Skeletal muscle cell (primary cell): ENCODE measurements at places on chromosomes 7 and 10.

DNA sequence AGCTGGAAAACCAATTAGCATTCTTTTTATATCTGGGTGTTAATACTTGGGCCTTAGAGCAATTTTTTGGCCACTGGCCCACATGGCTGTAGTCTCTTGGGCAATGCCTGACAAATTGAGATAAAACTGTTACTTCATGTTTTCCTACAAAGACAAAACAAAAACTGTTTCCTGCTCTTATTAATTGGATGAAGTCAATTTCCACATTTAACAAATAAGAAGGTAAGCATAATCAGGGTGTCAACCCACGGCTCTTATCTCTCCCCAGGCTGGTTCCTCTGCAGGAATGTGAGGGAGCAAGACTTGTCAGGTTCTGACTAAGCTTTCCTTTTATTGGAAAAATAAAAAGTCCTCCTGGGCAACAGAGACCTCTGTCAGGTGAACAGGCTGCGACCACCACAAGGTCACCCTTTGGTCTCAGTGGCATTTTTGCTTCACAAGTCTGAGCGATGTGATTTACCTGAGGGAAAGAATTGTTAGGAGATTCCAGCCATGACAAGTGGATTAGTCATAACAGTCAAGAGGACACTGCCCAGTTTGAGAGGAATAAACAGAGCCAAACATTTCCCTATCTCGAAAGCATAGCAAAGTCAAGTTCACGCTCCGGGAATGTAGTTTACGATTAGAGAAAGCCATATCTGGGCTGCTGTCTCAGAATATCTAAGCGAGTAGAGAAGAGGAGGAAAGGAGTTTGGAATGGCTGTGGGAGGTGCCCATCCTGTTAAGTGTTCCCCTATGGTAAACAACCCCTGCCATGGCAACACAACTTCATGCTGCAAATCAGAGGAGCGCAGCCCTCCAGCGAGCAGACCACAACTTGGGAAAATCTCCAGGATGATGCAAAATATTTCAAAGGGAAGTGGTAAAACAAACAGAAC is 144.4 kb downstream of the TES start:
- peak; percentile 87 for DNase-seq

DNA sequence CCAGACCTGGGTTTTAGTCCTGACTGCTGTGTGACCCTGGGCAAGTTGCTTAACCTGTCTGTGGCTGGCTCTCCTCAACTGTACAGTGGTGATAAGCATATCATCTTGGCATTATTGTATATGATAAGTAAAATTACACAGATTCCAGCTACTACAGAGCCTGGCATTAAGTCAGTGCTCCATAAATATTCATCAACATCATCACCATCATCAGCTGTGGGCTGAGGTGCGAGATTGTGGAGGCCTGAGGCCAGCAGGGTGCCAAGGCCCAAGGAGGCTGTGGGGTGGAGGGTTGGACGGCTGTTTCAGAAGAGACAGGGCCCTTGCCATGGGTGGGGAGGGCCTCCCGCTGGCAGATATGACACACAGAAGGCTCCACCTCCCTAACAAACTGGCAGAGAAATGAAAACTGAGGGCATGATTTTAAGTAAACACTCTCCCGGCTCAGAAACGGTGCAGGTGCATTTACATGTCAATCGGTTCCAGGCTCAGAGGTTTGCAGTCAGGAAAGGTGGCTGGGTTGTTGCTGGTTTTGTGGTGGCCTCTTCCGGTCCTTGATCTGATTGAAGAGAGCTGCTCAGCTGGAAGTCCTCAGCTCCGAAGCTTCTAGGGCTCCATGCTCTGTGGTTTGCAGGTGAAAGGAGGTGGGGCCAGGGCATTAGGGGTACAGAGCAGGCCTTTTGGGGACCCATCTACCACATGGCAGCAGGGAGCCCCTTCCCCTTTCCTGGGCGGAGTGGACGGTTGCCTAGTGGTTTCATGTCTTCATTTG is 10.2 kb downstream of the CRYGN start:
- no peak for DNase-seq

DNA sequence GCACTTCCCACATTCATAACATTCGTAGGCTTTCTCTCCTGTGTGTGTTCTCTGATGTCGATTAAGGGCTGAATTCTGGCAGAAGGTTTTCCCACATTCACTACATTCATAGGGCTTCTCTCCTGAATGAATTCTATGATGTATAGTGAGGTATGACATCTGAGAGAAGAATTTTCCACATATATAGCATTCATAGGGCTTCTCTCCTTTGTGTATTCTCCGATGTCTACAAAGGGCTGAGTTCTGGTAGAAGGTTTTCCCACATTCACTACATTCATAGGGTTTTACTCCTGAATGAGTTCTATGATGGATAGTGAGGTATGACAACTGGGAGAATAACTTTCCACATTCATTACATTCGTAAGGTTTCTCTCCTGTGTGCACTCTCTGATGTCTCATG is 15.6 kb downstream of the ZNF12 start:
- DNase-seq = no peak

DNA sequence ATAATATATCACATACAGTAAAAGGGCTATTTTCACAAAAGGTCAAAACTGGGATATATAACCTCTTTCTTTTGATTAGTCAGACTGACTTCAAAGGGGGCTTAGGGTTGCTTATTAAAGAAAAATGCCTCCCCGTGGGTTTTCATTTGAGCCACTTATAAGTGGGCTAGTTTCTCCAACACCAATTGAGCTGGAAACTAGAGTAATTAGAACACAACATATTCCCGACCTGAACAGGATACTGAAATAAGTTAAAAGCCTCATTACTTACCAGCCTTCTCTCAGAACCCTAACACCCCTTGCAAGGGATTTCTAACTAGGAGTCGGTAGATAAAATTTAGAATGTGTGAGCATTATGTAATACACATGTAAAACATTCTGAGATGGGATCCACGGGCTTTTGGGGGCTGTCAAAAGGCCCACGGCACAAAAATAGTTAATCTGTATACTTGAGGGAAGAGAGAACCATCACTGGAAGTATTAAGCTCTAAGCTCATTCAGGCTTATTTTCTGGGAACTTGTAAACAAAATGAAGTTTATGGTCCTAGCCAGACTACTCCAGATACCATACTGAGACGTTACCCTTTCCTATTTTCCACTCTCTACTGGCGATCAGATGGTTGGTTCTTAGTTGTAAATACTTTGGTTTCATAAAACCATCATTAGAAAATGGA is 29.3 kb upstream of the KMT2E start:
- DNase-seq = no peak

- DNase-seq = peak; percentile 25
Measured at GRCh38 chr7:65554-65953, 126.8 kb upstream of the FAM20C start.

DNA sequence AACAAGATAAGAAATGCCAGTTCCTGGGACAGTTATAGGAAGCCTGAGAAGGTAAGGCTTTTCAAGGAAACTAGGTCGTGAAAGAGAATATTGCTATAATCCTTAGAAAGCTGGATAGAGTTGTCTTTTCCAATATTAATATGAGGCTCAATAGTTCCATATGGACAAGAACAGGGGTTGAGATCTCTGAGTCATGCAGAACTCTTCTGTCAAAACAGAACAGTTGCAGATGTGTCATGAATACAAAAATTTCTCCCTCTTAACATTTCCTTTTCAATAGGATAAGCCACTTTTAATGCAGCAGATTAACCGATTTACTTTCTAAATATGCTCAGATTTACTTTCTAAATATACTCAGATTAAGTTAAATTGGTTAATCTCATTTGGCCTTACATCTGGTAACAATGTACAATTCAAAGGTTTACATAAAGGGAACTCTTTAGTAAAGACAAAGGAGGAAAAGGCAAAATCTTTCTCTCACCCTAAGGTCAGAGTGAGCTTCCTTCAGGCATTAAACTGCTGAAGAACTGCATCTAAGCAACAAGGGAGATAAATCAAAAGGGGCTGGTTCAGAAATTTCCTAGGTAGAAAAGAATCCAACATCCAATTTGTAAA is 104.7 kb upstream of the PCDH15 start:
- DNase-seq = no peak

DNA sequence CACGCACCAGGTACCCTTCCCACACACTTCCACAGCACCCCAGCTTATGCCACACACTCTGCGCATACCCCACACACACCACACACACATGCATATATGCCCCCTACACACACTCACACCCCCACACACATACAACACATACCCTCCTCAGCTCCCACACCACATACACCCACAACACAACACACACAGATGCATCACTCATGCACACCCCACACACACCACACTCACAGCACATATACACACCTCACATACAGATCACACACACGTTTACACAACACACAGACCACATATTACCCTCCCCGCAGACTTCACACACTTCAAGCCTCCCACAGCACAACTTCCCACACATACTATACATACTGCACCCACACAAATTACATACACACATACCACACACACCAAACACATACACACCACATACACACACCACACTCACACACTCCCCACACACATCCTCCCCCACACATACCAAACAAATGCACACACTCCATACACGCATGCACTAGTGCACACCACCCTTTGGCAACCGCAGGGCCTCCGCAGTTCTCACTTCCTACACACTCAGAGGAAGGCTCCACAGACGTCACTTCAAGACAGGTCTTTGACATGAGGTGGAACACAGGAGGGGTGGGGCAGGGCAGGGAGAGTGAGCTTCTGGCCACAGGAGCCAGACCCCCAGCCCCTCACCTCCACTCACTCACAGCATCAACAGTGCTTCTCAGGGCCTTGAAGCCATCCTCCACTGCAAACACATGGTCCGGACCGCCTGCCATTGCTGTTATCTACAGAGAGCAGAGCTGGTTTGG is 18.5 kb upstream of the ANTXRL start:
- no peak for DNase-seq

GRCh38 chr7:140209866-140210609 is 33.3 kb upstream of the KDM7A start:
- no peak for DNase-seq

- DNase-seq = no peak
Measured at GRCh38 chr10:132545659-132546367, 8.2 kb downstream of the INPP5A start.

- no peak for DNase-seq
Measured at GRCh38 chr7:128836729-128837348, 6.6 kb downstream of the FLNC start.

DNA sequence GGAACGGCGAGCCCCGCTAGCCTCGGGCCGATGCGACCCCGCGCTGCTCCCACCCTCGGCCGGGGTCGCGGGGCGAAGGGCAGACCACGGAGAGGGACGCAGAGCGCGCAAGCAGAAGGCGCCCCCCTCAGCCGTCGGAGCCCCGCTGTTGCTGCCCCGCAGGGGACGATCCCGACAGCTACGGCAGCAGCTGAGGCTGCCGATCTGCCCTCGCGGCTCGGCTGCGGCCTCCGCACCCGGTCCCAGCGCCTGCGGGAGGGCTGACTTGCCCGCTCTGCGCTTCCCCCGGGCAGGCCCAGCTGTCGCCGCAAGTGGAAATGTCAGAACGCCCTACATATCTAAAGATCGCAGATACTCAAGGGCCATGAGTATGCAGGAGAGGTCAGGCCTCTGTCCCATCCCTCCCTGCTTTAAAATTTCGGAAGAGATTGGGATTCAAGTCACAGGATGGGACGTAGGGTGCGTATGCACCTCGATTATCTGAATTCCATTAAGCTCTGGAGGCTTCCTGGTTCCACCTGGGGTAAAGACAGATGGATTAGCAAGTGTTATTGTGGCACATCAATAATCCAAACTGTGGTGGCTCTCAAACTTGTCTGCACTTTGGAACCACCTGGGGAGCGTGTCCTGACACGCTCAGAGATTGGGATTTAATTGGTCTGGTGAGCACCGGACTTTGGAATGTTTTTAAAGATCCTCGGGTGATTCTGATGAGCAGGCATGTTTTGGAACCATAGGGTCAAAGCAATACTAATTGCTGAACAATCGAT is at the start of gene CRPPA:
TSS of gene CRPPA (minus strand) at position 206 of the 770 bp plus-strand sequence. CDS start 216 bp downstream, outside the sequence.
- peak; percentile 19 for DNase-seq

DNA sequence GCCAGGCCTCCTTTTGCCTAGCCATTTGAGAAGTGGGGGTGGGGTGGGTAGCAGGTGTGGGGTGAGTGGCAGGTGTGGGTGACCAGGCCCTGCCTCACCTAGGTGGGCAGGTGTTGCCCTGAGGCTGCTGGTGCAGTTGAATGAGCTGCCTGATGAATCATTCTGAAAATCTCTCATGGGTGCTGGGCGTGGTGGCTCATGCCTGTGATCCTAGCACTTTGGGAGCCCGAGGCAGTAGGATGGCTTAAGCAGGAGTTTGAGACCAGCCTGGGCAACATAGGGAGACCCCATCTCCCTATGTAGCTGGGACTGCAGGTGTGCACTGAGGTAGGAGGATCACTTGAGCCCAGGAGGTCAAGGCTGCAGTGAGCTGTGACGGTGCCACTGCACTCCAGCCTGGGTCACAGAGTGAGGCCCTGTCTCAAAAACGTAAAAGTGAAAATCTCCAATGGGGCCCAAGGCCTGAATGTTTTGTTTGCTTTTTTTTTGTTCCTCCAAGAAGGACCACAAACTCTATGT is 17.7 kb downstream of the TSPAN14 start:
- DNase-seq = no peak

DNA sequence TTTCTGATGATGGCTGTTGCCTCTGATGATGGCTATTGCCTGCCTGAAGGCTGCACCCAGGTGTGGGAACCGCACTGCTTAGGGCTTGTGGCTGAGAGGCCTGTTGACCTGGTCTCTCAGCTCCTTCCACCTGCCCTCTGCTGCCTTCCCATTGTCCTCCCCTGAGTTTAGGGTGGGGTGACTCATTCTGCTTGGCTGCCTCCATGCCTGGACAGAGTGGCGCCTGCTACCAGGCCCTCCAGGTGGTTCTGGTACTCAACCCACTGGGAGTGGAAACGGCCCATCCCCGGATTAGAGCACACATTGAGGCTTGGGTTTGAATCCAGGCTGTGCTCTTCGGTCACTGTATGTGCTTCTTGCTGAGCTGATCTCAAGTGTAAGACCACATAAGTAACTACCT is 120.6 kb downstream of the SEM1 start:
- no peak for DNase-seq

DNA sequence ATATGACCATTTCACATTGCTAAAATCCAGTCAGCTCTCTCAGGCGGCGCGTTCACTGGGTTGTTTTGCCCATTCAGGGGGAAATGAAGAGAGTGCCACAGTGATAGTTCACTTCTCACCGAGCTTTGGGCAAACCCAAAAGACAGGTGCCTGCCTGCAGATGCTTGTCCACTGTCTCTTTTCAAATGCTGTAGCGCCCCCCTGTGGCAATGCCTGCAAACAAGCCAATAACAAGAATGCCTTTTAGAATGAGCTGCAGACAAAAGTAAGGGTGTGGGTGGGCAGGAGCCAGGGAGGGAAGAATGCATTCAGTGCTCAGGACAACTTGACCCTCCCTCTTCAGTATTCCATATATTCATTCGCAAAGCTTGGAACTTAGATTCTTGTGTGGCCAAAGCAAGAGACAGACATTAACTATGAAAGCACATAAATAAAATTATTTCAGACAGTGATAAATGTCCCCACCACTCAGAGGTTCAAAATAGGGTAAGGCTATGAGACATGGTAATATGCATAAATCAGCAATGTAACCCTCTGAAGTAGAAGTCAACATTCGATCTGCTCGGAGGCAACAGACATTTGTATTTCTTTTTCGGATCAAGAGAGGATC is 86.9 kb downstream of the JAZF1 start:
- no peak for DNase-seq

- no peak for DNase-seq
Measured at GRCh38 chr7:143902332-143902899, 440 bp upstream of the TCAF1 start.

- no peak for DNase-seq
Measured at GRCh38 chr7:99108613-99109012, 35.3 kb downstream of the SMURF1 start.

- DNase-seq = no peak
Measured at GRCh38 chr10:132666705-132667341, 119.1 kb downstream of the NKX6-2 start.
